ENCODE measurements at places on chromosomes 4 and X. TPM values are rescaled to one million over a fixed set of nuclear protein-coding genes. Genes with fewer than 3 reads are reported as not detected.

SPATA18 gene
- polyA plus RNA-seq: 1.4 TPM

RELL1 gene
- 2.2 TPM for polyA plus RNA-seq

HPGD gene
- 1.1 TPM for polyA plus RNA-seq

SSX1 gene
- polyA plus RNA-seq: 0.08 TPM

ACOT9 gene
- 12.4 TPM for polyA plus RNA-seq

RASSF6 gene
- polyA plus RNA-seq: 0.02 TPM

CT45A1 gene
- not detected for polyA plus RNA-seq

SLC6A14 gene
- not detected for polyA plus RNA-seq

DNA sequence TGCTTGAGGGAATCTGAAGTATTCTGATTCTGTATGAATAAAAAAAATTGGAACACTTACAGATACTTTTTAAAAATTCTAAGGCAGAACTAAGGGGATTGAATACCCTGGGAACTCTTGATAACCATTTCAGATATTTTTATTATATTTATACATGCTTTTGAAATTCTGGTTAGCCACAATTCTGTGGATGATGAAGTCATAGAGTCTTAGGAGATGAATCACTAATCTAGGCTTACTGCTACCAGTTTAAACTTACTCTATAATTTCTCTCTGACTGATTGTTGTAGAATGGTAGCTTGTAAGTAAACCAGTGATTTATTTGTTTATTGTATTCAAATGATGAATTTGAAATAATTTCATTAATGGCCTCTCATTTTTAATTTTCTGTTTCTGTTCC, 11.4 kb upstream of the SLAIN2 start:
- no peak for DNase-seq

DNA sequence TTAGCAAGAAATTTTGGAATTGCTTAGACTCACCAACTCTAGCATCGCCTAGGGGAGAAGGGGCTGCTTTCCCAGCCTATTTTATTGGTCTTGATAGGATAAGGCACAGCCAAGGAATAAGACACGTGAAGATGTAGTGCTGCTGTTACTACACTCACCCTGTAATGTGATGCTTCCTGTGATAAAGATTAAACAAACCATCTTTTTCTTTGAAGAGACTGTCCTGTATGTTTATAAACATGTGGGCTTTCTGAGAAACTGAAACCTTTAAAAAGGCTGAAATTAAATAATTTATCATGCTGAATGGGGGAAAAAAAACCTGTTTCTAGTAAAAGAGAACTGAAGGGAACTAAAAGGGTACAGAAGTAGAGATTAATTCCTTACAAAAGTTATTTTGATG, 13.2 kb downstream of the TAPT1 start:
- DNase-seq: no peak

DNA sequence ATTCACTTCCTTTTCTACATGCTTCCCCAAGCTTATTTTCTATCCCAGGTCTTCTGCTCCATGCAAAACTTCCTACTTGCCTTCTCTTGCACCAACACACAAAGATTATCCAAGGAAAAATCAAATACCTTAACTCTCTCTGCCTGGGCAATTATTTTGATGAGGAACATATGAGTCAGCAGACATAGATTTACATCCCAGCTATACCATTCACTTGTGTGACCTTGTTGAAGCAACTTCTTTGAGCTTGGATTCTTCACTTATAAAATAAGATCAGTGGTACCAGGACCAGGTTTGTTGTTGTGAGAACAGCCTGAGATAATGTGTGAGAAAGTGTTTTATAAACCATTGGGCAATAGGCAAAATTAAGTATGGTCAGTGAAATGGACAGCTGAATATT, 39.1 kb upstream of the TMEM192 start:
- no peak for DNase-seq

DNA sequence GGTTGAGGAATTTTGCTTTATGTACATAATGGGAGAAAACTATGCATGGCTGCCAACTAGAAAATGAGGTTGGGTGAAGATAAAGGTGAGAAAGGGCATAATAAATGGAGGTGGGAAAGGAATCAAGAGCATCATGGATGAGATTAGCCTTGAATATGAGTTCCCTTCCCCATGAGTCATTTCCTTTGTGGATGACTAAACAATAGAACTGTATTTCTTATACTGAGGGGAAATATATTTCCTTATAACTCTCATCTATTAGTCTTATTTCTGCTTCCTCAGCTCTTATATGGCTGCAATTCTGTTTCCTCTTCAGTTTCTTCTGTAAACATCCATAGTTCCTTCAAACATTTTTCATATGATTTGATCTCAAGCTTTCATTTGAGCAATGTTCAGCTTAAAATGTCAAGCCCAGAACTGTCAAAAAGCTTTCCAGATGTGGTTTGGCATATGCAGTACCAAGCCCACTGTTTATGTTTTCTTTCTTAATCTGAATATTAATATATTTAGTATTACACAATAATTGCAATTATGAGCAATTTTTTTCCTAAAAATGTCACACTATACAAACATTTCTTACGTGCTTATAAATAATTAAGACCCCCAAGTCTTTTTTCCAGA, 100.7 kb upstream of the GRPR start:
- DNase-seq: no peak

DNA sequence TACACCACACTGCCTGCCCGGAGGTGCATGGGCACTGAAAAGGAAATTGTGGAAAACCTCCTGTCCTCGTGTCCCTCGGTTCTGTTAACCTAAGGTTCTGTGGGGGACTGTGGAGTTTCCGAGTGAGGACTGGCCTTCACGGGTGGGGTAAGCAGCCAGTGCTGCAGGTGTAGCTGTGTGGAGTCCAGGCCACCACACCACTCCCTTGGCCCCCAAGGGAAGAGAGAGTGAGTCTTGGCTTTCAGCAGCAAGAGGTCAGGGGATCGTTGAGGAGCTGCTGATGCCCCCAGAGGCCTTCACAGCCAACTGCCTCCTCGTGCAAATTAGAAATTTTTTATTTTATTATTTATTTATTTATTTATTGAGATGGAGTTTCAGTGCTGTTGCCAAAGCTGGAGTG, 20.4 kb downstream of the BEND4 start:
- no peak for DNase-seq

DNA sequence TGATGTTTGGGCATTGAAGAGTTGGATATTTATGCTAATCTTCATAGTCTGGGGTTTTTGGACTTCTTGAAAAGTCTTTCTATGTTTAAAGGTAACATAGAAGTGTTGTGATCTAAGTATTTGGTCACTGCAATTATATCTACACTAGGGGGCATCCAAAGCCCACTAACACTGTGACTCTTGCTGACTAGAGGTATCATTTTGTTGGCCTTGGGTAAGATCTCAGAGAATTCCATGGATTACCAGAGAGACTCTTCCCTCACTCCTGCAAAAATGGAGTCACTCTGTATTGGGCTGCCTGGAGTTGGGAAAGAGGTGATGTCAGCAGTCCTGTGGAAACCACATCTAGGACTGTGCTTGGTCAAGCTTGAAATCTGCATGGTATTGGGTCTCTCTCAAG, 1077.6 kb downstream of the FAM133A start:
- no peak for DNase-seq

DNA sequence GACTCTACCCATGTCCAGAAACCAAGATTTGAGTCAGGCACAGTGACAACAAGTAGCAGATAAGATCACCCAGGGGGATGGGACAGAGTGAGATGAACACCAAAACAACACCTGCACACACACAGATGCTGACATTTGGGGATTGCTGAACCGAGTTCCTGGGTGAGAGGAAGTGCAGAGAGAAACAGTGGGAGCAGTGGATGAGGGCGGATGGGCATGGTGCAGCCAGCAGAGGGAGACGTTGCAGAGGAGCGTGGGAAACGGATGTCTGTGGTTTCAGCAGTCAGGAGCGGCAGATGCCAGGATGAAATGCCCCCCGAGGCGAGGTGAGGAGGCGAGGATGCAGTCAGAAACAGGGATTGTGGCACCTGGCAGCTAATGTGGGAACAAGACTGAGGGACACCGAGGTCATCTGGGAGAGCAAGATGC, 78.6 kb upstream of the STS start:
- DNase-seq: peak; percentile 59

GRCh38 chr4:27048429-27049238, 188.0 kb downstream of the STIM2 start:
- no peak for DNase-seq

DNA sequence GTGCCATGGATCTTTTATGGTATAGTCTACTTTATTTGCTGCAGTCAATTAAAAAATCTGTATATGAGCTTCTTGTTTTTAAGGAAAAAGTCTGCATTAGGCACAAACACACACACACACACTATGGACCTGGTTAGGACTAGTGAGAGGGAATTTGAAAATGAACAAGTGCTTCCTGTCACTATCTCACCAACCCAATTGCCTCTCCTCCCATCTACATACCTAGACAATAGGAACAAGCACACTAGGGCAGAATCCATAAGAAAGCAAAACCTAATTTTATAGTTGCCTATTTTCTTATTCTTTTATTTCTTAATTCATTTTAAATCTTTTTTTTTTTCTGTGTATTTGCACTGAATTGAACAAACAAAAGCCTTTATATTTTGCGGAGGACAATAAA, 22.7 kb downstream of the PALLD start:
- no peak for DNase-seq

DNA sequence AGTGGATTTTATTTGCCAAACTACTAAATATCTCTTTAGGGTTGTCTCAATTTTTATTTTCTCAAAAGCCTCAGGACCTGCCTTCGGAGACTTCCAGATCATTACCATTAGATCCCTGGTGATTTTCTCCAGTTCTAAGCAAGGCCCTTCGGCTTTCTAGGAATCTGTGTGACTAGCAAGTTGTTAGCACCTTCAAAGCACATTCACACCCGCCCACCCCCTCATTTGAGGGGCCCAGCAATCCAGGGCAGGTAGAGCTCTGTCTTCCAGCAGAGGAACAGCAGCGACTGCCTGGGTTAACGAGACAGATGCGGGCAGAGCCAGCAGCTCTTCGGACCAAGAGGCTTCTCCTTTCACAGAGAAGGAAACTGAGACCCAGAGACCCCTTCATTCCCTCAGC, 2.0 kb downstream of the WDR1 start:
- DNase-seq: no peak

GRCh38 chrX:40244980-40245379, 147.2 kb upstream of the BCOR start:
- DNase-seq: no peak

- no peak for DNase-seq
Observed at GRCh38 chr4:168408620-168409019, 71.7 kb downstream of the DDX60L start.

DNA sequence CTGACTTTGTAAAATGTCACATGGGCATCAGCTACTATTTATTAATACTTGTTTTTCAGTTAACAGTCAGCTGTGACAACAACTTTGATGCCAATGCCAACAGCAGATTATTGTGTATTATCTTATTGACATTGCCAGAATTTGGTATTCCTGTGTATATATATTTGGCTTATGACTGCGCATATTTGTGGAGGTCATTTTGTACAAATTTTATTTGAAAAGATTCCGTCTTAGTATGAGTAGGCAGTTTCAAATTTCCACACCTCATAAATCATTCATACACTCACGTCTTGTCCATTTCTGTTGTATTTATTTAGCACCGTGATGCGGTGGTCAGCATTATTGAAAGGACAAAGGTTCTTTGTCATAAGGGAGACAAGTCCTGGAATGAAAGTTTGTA, 558.2 kb upstream of the NDST4 start:
- DNase-seq: no peak

DNA sequence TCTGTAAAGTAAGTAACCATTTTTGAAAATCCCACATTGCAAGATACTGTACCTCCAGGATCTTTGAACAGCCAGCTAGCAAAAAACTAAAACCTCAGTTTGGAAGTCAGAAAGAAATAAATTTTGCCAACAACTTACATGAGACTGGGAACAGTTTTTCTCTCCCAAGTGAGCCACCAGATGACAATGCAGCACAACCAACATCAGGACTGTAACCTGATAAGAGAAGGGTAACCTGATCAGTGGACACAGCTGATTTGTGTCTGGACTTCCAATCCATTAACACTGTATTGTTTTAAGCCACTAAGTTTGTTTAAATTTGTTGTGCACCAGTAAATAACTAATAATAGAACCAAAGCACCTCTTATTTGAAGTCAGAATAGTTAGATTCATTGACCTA, 923.3 kb downstream of the FAT4 start:
- DNase-seq: no peak

DNA sequence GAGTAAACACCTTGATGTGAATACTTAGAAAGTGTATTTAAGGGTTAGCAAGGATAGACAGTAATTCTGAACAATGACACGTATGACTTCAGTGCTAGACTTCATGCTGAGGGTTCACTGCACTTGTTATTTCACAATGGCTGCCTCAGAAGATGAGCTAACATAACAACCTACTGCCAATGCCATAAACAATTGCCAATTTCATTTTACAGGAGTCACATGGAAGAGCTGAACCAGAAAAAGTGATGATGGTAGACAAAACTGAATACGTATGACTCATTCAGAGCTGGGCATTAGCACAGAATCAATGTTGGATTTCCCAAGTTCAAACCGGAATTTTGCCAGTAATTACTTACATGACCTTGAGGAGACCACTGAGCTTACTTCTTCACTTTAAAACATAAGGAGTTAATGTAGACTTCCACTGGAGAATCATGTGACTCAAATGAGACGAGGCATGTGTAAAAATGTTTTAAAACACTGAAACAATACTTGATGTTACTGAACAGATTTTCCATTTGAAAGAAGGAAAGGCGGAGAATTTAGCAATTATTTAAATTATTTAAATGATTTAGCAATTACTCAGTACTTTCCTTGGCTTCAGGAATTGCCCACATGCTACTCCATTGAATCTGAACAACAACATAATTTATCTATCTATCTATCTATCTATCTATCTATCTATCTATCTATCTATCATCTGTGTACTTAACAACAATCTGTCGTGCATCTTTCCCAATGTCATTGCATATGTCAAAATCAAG, 868.5 kb upstream of the SLIT2 start:
- no peak for DNase-seq

DNA sequence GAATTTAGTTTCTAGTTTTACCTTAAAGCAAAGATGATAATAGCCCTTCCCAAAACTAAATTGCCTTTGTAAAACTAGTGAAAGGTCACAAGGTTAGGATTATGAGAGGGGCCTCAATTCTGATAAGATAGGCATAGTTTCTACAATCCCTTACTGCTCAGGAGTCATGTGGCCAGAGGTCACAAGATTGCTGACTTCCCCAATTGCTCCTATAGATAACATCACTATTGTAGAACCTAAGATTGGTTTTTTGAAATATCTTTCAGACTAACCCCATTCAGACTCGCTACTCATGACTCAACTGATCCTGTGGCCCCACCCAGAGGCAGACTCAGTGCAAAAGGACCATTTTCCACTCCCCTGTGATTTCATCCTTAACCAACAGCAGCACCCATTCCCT, 70.3 kb downstream of the SCD5 start:
- no peak for DNase-seq

All from H1 (cell line).